Tibial nerve (tissue), 4 donors: ENCODE measurements at places on chromosomes 2 and 18. TPM values are rescaled to one million over a fixed set of nuclear protein-coding genes. Genes with fewer than 3 reads are reported as not detected.

- peak; percentile 41 for DNase-seq
Measured at GRCh38 chr2:68391099-68391498, 26.0 kb downstream of the PLEK start.

- no peak for DNase-seq
Measured at GRCh38 chr2:138087751-138088593, 123.7 kb downstream of the HNMT start.

Gene CDH19
- 187 TPM for total RNA-seq

DNA sequence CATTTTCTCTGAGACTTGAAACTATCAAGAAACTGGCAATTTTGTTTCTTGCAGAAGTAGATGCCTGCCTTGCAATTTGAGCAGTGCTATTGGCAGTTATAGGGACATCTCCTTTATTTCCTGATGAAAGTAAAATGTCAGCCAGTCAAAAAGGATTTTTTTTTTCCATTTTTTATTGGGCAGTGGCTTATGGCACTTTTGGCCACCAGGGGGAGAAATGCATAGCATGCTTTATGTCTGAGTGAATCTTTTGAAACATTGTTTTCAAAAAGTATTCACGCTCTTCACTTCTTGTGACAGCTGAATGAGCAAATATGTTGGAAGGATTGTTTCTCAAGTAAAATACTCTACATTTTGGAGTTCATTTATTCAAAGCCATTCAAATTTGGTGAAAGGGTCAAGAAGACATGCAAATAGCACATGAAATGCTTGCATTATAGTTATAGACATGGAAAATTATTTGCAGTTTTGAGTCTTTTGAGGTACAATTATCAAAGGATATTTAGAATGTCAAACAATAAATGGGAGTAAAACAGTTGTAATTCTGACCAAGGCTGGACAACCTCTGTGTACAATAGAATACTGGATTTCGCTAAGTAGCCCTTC is 491.0 kb downstream of the CDH2 start:
- no peak for DNase-seq

Gene SAG
- not detected for total RNA-seq

- no peak for DNase-seq
Measured at GRCh38 chr2:239800785-239801386, 224.3 kb downstream of the NDUFA10 start.

Gene RTP5
- total RNA-seq = not detected

DNA sequence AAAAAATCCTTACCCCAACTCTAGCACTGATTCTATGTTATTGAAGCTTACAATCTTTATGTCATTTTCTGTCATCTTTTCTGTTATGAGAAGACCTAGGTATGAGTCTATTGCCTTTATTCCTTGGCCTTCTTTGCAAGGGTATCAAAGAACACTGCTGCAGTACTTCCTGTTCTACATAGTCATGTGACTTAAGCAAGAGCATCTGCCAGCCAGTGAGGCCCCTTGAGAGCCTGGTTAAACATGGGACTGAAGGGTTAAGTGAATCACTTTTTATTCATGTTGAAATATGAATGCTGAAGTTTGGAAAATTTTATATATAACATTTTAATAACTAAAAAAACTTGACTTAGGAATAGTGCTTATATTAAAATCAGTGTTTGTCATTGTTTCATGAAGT is 844 bp upstream of the CPS1 start:
- DNase-seq = no peak

DNA sequence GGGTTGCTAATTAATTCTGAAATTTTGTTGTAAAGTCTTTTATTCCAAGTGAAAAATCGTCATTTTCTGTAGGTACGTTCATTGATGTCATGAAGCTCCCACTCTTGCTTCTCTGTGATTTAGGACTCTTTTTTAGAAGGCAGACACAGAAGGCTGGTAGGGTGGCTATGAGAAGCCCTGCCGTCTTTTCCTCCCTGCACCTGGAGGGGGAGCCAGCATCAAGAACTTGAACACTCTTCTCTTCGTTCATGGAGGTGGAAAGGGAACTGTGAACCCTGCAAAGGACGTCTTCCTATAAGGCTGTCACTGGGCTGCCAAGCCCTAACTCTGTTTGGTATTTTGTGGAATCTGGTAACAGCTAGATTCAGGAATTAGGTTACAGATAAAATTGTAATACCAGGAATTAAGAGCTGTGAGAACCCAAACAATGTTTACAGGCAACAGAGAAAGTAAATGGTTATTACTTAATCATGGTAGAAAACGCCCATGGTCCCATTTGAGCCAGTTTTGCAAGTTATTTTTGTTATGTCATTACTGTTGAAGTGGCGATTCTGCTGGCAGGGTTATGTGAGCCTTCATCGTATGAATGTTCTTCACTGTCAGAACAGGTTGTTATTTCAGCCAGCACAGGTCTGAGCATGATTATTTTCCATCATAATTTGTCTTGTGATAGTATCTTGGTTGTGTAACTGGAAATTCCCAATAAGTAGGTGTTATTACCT is 112.2 kb downstream of the OSBPL6 start:
- DNase-seq = no peak

DNA sequence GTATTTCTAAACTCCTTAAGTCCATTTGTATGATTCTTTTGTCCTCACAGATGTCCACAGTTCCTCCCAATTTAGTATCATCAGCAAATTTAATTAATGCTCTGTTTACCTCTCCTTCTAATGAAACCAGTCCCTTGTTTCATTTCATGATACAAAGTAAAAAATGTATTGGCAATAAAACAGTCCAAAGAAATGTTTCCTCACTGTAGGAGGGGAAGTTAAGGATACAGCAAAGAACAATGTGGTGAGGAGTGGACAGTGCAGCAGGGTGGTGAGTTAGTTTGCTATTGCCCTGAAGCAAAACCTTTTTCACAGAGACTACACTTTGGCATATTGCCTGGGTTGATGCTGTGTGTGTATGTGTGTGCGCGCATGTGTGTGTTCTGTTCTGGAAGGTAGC is 401.5 kb downstream of the ARHGAP15 start:
- DNase-seq = no peak

Gene CELF4
- not detected for total RNA-seq

GRCh38 chr18:2979129-2979528 is 33.8 kb downstream of the LPIN2 start:
- no peak for DNase-seq

GRCh38 chr2:138237667-138238384 is 263.7 kb upstream of the SPOPL start:
- no peak for DNase-seq

Gene UGT1A4
- total RNA-seq = not detected

GRCh38 chr18:76972846-76973519 is 150.6 kb downstream of the ZNF236 start:
- no peak for DNase-seq

DNA sequence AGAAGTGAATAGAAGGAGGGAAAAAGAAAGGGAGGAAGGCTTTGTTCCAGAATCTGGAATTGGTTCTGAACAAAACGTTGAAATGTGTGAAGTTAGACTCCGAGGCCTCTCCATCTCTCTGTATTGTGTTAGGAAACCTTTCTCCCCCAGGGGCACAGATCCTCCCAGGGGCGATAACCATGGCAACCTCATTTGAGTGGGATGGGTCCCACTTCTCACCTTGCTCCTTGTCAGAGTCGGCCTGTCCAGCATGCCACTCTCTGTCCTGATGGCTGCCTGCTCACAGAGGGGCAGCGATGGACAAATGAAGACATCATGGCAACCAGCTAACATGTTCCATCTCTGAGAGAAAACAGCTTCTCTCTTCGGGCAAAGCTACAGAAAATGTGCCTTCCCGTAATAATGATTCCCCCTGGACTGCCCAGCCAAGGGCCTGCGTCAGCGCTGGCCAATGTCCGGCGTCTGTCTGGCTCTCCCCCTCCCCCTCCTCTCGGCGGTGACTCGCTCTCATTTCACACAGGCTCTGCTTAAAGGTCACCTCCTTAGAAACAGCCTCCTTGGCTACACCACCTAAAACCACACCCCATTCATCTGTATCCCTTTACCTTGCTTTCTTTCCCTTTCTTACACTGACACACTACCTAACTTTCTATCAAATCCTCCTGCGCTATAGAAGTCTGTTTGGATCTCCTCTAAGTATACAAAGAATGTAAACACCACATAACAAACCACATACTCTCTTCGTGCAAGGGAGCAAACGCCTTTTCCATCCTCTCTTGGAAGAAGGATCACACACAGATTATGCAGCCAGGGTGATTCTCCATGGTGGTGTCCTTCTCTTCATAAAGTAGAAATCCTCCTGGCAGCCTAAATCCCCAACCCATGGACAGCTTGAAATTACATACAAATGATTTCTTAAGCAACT is 32.1 kb upstream of the TTC39C start:
- DNase-seq = no peak

Gene STAT4
- not detected for total RNA-seq

DNA sequence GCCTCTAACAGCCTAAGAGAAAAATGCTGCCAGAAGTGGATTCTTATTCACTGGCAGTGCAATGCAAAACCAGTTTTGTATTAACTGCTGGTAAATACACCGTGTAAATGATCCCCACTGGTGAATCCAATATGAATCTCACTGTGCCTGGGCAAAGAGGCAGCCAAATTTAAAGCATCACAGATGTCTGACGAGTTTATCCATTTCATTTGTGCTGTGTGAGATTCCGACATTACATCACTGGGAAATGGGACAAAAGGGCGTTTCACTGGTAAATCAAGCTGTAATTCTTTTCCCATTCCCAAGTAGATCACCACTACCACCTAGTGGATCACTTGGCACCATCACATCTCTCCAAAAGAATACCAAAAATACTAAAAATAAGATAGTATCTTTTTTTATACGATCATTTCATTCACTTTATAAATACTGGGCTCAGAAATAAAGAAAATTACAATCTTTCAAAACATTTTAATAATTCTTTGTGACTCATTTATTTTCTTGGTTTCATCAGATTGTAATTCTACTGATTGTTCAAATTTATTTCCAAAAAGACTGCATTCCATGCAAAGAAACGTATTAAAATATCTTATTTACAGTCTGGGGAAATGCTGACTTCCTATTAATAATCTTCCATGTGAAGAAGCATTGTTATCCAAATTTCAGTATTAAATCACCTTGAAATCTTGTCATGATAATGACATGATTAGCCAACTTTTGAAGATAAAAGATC is 125.6 kb downstream of the GRB14 start:
- peak; percentile 24 for DNase-seq

Gene GPR39
- 0.21 TPM for total RNA-seq

- no peak for DNase-seq
Measured at GRCh38 chr2:223197046-223197445, 145.1 kb downstream of the KCNE4 start.
